ENCODE measurements at places on chromosomes 7 and 10.
A peak's percentile ranks its signal among the peaks of the same experiment; 100 is the strongest.

- no peak for DNase-seq
Observed at GRCh38 chr10:314871-315270, 179.6 kb downstream of the ZMYND11 start.

- no peak for DNase-seq
Observed at GRCh38 chr10:33095867-33096815, 138.1 kb upstream of the ITGB1 start.

DNA sequence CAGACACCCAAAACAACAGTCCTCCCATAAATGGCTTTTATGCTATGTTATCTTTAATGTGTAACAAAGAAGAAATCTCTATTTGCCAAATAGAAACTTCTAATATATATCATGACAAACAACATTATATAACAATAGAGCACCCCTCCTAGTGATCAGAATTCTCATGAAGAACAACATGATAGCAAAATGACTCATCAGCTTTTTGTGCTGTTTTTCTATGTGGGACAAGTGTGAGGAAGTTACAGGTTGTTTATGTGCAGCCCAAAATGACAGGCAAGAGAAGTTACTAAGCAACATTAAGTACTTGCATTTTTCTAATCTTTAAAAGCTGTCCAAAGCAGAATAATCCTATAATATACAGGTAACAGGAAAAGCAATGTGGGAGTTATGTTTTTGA lies 7.7 kb downstream of the DGKB start:
- no peak for DNase-seq

DNA sequence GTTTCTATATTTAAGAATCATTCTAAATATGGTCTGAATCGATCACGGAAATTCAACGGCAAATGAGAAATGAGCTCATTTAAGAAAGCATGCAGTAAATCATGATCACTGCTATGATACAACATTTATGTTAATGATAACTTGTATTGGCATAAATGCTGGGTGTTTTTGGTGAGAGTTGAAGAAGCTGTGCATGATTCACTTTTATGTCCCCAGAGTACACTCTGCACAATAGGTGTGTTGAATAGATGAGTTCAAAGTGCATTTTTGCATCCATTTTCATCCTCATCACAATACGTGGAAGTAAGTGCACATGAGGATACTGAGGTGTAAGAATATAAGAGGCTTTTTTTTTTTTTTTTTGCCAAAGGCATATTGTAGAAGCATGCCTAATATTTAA lies 169.3 kb downstream of the PPP1R17 start:
- no peak for DNase-seq

- DNase-seq, result no peak
Observed at GRCh38 chr7:132187869-132188789, 388.1 kb downstream of the PLXNA4 start.

GRCh38 chr7:88395715-88396114 lies 89.0 kb upstream of the STEAP4 start:
- no peak for DNase-seq

DNA sequence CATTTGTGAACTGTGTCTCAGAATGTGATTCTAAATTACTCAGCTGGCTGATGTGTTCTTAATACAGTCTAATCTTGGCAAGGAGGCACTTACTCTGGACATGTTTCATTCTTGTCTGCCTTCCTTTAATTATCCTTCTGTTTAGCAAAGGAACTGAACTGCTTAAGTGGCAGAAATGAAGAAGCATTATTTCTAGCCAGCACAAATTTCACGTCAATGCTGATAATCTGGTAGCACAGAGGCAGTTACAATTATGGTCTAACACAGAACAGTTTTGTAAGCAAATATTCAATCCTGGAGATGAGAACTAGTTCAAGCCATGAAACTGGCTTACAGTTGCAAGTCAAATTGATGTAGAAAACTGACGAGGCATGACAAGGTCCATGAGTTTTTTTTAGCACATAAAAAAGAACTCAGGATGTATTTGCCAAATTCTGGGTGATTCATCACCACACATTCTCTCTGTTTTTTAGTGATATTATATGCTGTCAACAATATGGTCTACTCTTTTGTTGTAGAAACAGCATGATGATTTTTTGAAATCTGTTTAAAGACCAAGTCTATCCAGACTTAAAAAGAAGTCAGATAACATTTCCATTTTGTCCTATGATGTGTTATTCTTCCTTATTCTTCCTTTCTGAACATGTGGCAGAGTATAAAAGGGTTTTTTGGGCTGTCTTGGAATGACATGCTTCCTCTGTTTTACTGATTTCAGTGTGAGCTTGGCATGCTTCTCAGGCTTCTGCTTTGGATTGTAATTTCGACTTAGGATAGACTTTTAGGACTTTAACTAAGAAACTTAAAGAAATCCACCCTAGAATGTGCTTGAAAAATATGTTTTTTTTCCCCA lies 154.8 kb downstream of the DNAJB9 start:
- DNase-seq, result peak; percentile 45

DNA sequence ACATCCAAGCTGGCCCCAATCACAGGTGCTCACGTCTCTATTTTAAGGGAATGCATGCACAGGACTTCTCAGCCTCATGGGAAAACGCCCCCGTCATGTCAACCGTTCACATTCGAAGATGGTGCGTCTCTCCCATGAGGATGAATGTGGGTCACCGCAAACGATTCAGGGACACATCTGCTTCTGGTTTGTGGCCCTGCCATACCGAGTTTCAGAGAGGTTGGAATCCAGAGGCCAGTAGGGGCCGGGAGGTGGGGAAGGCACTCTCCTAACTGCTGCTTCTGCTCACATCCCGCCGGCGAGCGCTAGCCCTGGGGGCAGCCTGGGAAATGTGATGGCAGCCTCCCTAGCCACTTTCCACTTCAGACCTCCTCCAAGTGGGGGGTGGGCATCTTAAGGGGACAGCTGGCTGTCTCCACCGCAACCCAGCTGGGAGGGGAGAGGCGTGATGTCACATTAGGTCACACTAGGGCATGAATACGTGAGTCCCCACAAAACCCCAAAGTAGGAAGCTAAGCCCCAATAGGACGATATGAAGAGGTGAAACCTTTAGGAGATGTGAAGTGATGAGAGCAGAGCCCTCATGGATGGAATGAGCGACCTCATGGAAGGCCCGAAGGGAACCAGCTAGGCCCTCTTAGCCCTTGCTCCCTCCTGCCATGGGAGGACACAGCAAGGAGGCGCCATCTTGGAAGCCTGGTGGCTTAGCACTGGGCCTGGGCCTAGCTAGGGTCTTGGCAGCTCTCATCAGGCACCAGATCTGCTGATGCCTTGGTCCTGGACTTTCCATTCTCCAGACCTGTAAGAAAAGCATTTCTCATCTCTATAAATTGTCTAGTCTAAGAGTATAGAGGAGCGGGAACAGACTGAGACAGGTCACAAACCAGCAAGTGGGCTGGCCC lies 107.8 kb downstream of the TCERG1L start:
- no peak for DNase-seq

DNA sequence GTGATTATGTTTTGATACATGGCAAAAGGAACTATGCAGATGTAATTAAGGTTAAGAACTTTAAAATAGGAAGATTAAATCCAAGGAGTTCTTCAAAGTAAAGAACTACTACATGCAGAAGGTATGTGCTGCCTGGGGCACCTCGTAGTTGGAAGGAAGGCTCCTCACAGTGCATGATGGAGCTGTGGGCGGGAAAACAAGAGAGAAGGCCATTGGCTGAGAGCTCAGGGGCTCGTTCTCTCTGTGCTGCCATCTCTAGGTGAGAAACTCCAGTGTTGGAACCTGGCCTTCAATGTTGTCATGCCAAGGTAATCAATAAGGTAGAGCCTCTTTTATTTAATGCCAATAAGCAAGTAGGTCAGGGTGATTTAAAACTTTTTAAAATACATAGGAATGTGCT lies 391.4 kb upstream of the ETV1 start:
- DNase-seq, result no peak

Data from eye (tissue), 1 donor.